Activated CD4-positive, alpha-beta T cell treated with anti-CD3 and anti-CD28 coated beads, Interleukin-2, amount 50 U/mL, for 24 hours (primary cell): ENCODE measurements at places on chromosomes 7 and 10.

GRCh38 chr7:19089797-19090196, 27.6 kb downstream of the TWIST1 start:
- no peak for DNase-seq

- no peak for DNase-seq
Measured at GRCh38 chr10:29191674-29192073, 97.2 kb upstream of the LYZL1 start.

- no peak for DNase-seq
Measured at GRCh38 chr7:56051053-56051338, 248 bp downstream of the PSPH start.

GRCh38 chr10:28728366-28728765, 51.0 kb downstream of the BAMBI start:
- no peak for DNase-seq

DNA sequence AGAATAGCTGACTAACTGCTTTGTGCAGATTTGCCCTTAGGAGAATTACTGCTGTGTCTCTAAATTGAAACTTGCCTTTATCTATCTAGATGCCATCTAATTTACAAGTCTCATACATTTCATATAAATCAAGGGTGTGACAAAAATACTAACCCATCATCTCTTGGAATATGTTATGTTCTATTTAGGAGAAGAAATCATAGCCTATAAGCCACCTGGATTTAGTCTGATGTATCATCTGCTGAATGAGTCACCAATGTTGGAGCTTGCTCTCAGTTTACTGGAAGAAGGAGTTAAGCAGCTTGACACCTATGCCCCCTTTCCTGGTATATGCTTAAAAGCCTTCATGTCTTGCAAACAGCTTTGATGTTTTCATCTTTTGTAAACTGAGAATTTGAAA, 43.5 kb downstream of the NUP205 start:
- DNase-seq: no peak

- DNase-seq: no peak
Measured at GRCh38 chr7:111762211-111762610, 199.9 kb upstream of the IMMP2L start.

- no peak for DNase-seq
Measured at GRCh38 chr10:116281775-116282174, 8.8 kb upstream of the GFRA1 start.

DNA sequence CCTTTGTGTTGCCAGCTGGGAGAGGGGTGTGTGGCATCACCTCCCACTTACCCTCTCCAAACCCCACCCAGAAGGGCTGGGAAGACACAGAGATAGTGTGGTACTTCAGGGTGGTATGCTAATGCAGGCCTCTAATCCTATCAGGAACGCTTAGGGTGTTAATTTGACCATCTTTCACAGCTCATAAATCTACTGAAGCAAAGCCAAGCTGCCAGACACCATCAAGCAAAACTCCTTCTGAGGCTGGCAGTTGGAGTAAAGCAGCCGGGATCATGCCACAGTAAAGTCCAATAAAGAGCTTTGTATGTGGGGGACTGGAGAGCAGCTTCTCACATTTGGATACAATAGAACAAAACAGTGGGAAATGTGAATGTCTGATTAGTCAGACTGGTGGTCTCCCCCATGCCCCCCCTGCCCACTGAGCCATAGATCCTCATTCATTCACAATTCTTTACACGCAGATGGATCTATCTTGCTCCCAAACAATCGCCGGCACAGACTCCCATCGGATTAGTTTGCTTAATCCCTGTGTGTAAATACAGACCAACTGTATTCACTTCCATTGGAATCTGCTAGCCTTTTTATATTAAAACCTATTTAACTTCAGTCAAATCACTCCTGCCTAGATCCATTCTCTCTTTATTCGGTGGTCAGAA, 29.6 kb downstream of the FGFBP3 start:
- no peak for DNase-seq

- DNase-seq: no peak
Measured at GRCh38 chr7:150716368-150716767, at the start of gene GIMAP1. Gene GIMAP1, plus strand, starts transcription at chr7:150716613. Its CDS starts 2,435 bp downstream, at chr7:150719048.

- DNase-seq: no peak
Measured at GRCh38 chr7:111561654-111561903, 713 bp downstream of the IMMP2L start.

DNA sequence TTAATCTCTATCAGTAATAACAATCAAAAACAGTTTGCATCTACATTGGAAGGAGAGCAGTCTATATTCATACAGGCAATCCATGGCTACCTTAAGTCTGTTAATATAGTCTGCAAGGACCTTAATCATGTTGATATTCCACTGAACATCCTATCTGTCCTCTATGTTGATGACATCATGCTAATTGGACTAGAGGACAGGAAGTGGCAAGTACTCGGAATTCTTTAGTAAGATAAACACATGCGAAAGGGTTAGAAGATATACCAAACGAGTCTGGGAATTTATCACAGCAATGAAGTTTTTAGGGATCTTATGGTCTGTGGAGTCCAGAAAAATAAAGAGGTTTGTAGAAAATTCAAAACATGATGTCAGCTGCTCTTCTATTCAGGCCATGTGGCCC, 11.3 kb upstream of the SAMD9L start:
- no peak for DNase-seq

DNA sequence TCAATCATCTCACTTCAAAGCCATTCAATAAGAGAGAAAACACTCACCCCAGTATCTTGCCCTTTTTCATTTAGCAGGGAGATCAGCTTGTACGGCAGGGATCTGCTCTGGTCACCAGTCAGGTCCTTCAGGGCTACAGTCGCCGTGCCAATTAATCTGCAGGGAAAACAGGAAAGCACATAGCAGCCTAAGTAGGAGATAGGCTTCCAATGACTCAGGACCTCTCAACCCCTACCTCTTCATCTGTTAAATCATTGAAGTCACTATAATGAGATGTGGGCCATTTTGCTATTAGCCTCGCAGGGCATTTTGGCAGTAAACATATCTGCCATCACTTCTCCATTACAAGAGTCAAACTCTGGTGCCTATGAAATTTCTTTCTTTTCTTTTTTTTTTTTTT, 50.8 kb downstream of the MYOF start:
- DNase-seq: no peak

DNA sequence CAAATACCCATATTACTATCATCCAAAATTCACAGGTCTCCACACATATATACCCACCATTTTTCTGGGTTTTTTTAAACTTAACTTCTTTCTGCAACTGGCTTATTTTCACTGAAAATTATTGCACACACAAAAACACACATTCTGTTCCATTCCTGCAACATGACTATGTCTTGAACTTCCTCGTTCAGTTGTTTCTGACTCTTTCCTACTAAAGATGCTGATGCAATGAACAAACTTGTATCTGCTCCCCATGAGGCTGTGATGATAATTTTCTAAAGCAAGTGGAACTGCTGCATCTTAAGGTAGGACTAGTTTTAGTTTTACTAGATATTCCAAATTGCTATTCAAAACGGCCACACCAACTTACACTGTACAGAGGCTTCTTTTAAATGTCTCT, 77.7 kb downstream of the OSBPL3 start:
- no peak for DNase-seq

GRCh38 chr7:73723813-73724212, 4.3 kb upstream of the STX1A start:
- no peak for DNase-seq

GRCh38 chr7:55497521-55497920, 74.8 kb downstream of the VOPP1 start:
- no peak for DNase-seq

GRCh38 chr7:91358303-91358702, 94.1 kb downstream of the FZD1 start:
- DNase-seq: no peak

DNA sequence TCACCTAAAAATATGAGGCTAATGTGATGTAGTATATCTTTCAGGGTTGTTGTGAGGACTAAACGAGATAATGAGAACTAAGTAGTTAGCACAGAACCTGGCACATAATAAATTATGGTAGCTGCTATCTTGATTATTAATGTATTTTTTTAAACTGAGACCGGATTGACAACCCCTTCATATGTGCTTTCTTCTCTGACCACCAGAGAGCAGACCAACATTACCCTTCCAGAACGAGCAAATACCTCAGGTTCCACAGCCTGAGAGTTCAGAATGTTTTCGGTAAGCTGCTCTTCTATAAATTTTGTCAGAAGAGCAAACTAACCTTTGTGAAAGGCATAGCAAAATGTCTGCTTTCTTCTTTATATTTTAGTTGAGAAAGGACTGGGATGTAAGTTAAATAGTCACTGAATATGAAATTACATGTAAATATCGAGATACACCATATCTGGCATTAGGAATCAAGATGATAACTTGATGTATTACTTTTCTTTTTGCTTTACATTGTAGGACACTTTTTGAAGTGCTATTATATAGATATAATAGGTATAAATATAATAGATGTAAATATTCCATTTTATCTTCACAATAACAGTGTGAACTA, 13.6 kb upstream of the BPGM start:
- DNase-seq: no peak

DNA sequence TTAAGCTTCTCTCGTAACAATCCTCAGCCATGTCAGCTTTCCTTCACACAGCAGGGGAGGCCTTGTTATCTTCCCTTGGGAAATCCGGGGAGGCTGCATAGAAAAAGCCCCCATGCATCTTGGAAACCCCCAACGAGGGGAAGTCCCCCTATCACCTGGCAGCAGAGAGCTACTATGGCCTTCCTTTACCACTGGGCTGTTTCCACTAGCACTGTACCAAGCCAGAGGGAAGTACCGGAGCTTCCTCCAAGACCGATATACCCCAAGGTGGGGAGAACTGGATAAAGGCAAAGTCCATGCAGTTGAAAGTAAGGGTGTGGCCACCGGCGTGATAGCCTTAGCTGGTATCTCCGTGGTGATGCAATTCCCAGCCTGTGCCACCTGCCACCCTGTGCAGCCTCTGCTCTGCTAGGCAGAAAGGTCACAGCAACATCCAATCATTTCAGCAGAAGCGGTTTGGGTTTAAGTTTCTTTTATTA, 4.4 kb upstream of the CLIP2 start:
- no peak for DNase-seq

DNA sequence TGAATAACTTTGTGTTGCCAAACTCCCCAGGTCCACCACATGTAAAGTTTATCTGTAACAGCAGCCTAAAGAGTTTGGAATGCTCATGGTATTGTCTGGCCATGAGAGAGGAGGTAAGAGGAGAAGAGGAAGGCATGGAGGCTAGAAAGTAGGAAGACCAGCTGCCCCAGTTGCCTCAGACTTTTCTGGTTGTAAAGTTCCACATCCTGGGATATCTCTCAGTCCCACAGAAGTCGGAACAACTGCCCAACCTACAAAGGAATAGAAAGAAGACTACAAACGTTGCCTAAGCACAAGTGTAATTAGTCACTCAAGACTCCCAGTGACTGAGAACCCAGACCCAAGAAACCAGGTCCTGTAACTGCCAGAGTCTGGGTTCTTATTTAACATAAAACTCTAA, 47.3 kb downstream of the CREB3L2 start:
- DNase-seq: no peak

DNA sequence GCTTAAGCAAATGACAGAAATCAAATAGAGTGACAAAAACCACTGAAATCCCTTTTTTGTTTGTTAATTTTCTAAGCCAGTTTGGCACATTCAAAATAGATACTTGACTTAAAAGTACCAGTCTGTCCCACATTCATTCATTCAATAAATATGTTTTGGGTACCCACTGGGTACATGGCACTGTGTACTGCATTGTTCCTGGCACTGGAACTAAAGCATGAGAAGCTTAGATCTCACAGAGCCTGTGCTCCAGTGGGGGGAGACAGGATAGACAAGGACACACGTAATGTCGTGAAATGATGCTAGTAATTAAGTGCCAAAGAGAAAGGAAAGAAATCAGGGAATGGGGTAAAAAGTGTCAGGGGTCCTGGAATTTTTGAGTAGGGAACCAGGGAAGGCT, 13.0 kb downstream of the MTURN start:
- no peak for DNase-seq

GRCh38 chr10:92839191-92840085, 8.9 kb upstream of the EXOC6 start:
- peak; percentile 17 for DNase-seq

GRCh38 chr7:92404170-92404614, 43.1 kb upstream of the GATAD1 start:
- DNase-seq: peak; percentile 7

- DNase-seq: no peak
Measured at GRCh38 chr10:75677541-75677940, 246.1 kb downstream of the LRMDA start.

GRCh38 chr10:74642901-74643595, 183.4 kb upstream of the KAT6B start:
- DNase-seq: no peak

DNA sequence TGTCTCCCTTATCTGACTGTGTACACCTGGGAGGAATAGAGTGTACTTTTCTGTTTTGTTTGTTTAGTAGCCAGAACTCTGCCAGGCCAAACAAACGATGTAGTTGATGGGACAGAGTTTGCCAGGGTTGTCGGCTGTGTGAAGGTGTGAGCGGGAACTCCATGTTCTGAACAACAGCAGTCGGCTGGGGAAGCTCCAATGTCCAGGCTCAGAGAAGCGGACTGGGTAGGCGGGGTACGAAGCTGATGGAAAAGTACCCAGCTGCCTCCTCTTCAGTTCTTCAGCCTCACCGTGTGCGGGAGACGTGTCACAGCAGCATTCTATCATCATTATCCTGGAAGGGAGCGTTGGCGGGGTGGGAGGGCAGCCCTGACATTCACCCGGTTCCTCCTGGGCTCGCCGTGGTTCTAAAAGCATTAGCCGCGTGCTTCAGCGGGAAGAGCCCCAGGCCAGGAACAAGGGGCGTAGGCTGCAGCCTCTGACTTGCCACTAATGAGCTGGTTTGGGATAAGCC, 52.9 kb downstream of the PFKFB3 start:
- no peak for DNase-seq

- DNase-seq: no peak
Measured at GRCh38 chr7:44470135-44470479, 20.4 kb downstream of the NUDCD3 start.

- DNase-seq: no peak
Measured at GRCh38 chr7:137958470-137959431, 43.1 kb downstream of the CREB3L2 start.

DNA sequence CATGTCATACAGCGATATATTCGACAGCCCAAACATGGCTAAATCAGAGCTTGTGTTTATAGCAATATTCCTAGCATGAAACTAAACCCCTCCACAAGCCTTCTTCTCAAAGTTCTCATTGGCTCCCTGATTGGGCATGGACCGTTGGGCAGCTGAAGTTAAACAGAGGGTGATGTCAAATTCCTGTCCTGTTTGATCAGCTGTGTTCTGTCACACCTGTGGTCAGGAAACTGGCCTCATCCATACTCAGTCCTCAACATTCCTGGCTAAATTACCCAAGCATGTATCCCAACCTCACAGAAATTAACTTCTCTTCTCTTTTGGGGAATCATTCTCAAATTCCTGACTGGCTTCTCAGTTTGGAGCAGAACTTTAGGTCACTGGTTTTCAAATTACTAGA, 107.9 kb downstream of the ODAD2 start:
- no peak for DNase-seq

DNA sequence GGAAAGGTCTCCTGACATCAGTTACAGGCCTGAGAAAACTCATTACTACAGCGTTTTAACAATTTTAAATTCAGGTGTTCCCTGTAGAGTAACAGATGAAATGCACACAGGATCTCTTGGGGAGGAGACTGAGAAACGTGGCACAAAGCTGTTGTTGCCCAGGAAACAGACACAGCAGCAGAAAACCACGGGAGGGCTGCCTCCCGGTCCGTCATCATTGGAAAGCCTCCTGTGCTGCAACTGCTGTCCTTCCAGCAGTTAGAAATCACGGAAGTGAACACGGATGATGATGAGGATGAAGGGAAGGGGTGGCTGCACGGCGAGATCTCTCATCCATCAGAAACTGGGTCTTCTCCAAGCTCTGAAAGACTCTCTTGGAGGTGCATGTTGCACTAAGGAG, 94.6 kb upstream of the RNF32 start:
- no peak for DNase-seq

- DNase-seq: no peak
Measured at GRCh38 chr7:88396948-88397322, 90.2 kb upstream of the STEAP4 start.
